ENCODE measurements at places on chromosomes 7 and 10.

DNA sequence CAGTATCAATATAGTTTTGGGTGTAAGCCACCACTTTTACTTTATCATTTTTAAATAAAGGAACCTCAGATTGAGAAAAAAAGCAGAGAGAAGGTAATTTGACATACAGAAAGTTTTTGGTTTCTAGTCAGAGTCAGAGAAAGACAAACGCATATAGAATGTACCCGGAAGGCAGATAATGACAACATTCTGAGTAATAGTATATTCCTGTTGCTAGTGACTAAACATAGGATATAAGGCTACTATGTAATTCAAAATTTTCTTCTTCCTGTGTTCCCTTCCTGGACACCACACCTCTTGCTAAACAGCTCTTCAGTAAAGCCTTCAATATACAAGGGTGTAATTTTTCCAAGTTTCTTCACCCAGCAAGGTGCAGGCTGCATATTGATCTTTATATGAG lies 597.6 kb downstream of the PCDH15 start:
- DNase-seq: no peak

DNA sequence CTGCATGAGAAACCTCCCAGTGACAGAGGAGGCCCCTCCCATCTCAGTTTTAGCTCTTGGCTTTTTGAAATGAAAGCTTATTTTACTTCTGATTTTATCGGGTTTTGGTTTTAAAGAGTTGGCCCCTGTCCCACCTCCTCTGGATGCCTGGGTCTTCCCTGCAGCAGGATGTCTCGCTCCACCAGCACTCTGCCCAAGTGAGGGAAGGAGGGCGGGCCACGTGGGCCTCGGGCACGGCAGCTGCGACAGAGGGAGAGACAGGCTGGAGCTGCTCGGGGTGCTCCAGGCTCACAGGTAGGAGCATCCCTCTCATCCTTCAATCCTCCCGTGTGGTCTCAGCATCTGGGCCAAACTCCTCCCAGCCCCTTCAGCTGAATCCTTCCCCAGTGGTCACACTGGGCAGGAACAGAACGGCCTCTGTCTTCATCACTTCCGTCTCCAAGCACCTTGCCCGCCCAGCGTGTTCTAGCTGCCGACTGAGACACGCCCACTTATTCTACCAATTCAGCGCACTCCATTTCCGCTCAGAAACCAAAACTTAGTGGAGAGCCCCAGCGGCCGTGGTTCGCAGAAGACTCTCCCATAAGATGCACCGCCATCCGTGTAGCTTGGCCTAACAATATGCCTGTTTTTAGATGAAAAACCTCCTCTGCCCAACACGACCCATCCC lies 222.9 kb downstream of the GLRX3 start:
- DNase-seq: no peak

GRCh38 chr7:100137851-100138760 lies 10.6 kb upstream of the LAMTOR4 start:
- no peak for DNase-seq

DNA sequence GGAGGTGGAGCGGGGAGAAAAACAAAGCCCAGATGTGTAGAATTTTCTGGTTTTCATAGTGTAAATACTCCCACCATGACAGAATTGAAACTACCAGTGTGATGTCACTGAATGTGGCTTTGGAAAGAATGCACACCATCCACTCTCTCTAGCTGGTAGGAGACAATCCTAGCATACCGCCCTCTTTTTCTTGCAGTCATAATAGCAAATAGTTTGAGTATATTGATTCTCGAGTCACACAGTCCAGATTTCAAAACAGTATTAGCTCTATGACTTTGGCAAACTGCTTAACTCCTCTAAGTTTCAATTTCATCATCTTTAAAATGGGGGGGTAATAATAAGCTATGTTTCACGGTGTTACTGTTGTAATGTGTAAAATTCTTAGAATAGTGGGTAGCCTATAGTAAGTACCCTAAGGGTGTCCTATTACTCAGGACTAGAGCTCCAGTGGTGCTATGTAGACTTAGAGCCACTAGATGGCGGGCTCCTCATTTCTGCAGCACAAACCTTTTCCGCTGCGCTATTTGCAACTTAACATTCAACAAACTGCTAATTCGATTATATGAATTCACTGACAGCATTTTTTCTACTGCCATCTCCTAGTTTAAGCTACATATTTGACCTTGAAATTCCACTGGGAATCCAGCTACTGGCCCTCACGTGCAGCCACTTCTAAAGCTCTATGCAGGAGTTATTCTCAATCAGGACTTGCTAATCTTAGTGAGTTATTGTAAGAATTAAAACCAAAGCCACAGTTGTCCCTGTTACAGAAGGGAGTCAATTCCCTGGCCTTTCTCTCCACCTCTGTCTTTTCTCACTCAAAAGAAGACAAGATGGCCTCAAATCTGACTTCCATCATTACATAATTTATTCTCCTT lies 18.7 kb downstream of the TAS2R40 start:
- no peak for DNase-seq

- DNase-seq: no peak
Measured at GRCh38 chr7:45130910-45131309, 19.4 kb upstream of the TBRG4 start.

- DNase-seq: no peak
Measured at GRCh38 chr10:91824076-91824475, 25.9 kb downstream of the TNKS2 start.

DNA sequence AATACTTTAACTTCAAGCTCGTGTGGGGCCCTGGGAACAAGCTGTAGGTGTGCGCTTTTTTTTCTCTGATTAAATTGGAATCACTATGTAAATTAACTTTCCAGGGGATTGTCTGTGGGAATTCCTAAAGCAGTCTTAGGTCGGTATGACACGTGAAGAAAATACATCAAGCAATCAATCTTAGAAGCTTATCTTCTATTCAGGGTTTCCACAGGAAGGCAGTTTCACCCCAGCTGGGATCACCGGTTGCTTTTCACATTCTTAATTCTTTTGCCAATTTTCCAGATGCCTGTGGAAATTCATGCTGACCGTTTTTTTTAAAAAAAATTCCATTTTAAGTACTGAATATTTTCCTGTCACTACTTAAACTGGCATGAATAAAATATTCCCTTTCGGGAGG lies 41.9 kb downstream of the CAMK1D start:
- DNase-seq: no peak

DNA sequence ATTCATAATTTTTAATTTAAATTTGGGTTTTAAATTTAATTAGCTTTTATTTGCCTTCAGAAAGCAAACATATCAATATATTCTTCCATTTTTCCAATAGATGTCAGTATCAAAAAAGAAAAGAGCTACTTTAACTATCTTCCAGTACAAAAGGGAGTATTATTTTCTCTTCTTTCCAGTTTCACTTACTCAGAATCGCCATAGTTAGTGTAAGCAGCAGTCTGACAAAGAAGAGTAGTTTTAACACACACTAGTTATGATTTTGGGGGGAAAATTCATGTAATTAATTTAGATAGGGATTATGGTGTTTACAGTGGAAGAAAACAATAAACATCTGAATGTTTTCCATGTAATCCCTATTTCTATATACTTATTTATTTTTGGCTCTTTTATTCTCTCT lies 272.6 kb upstream of the DGKB start:
- DNase-seq: no peak

- DNase-seq: no peak
Measured at GRCh38 chr10:1601406-1601805, 135.9 kb downstream of the ADARB2 start.

GRCh38 chr10:67127441-67127840 lies 201.6 kb downstream of the LRRTM3 start:
- no peak for DNase-seq

DNA sequence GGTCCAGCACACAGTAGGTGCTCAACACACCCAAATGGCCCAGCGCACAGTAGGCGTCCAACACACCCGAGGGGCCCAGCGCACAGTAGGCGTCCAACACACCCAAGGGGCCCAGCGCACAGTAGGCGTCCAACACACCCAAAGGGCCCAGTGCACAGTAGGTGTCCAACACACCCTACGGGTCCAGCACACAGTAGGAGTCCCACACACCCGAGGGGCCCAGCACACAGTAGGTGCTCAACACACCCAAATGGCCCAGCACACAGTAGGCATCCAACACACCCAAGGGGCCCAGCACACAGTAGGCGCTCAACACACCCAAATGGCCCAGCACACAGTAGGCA lies 80.8 kb downstream of the FOXL3 start:
- DNase-seq: no peak

GRCh38 chr7:1511444-1512422 lies 7.5 kb upstream of the INTS1 start:
- DNase-seq: no peak

DNA sequence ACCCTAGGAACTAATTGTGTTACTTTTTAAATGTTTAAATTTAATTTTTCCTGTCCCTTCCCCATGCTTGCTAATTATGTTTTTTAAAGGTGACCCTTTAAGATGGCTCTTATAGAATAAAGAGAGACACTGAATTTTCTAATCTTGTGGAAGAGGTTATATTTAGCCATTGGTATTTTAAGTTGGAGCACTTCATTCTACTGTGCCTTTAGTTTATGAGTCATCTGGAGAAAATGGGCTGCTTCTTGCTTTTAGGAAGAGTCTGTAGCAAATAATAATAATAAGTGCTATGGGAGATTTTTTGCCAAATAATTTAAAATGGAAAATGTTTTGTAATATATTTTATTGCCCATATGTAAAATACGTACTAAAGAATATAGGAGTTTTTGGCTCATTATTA lies 139.7 kb downstream of the ADK start:
- no peak for DNase-seq

DNA sequence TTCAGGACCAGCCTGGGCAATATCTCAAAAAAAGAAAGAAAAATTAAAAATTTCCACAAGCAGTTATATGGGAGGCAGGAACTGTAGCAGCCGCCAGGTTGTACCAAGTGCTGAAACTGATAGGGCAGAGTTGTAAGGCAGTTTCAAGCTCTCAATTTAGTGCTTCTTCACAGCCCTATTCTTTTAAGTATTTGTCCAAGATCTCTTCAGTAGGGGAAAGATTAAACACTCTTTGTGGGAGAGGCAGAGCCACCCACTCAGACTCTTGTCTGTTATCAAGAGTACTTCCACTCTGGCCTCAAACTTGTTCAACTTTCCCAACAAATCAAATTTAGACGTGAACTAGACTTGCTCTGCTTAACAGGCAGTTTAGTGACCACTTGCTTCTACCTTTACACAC lies 228.7 kb downstream of the REEP3 start:
- no peak for DNase-seq

GRCh38 chr7:77570330-77571011 lies 33.4 kb downstream of the PTPN12 start:
- DNase-seq: peak; percentile 4

Data from CMK (cell line).